ENCODE measurements at places on chromosomes 6 and 20. TPM values are rescaled to one million over a fixed set of nuclear protein-coding genes. Genes with fewer than 3 reads are reported as not detected.

OLIG3 gene
- not detected for total RNA-seq

TFAP2D gene
- total RNA-seq: not detected

ARFGAP1 gene
- total RNA-seq: 52.7 TPM

ID4 gene
- total RNA-seq: 72.5 TPM

SLC22A3 gene
- total RNA-seq: 4.9 TPM
